ENCODE measurements at places on chromosomes 7 and 10.

DNA sequence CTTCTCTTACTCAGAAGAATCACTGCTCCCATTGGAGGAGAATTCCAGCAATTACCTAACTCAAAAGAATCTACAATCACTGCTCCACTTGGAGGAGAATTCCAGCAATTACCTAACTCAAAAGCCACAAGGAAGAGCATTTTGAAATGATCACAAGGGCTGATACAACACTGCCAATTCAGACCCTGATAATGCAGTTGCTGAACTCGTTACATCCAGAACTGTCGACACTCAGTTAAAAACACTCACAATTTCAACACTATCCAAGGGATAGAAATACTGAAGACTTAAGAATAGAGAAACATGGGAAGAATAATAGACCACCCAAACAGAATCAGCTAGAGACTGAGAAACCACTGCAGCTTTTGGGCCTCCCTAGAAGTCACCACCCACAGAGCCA is 27.8 kb downstream of the AFAP1L2 start:
- no peak for DNase-seq

GRCh38 chr10:132653721-132654120 is 116.1 kb downstream of the INPP5A start:
- DNase-seq: no peak

- no peak for DNase-seq
Observed at GRCh38 chr10:113169111-113169510, 219.1 kb downstream of the TCF7L2 start.

DNA sequence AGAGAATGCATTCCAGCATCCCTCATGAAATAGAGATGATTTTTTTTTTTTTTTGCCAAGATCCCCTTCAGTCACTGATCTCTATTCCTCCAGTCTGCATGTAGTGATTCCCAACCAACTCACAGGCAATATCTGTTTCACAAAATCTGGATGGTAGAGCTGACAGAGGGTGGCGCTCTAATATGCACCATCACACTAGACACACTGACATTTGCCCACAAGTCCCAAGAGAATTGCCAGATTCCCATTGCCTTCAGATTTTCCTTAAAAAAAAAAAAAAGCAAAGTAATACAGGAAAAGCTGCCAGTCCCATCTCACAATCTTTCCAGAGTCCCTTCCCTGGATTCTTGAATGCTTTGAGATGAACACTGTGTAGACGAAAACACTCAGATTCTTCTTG is 301.0 kb downstream of the SORCS1 start:
- no peak for DNase-seq

DNA sequence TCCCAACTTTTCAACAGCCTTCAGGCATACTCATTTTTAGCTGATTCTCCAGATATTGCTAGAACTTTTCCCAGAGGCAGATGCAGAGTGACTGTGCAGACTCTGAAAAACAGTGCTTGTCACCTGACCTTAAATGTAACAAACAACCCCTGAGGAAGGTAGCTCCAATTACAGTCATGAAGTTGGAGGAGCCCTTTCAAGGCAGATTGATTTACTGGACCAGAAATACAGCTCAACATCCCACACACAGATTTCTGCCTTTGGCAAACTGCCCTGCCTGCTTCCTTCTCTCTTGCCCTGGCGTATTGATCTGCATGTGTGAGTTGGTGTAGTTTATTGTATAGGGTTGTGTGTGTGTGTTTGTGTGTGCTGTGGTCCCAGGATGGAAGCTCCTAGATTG is 38.5 kb downstream of the PYROXD2 start:
- DNase-seq: no peak
